ENCODE measurements at places on chromosomes 13 and 19. TPM values are rescaled to one million over a fixed set of nuclear protein-coding genes. Genes with fewer than 3 reads are reported as not detected.

CCDC8 gene
- total RNA-seq: 18.0 TPM

DNA sequence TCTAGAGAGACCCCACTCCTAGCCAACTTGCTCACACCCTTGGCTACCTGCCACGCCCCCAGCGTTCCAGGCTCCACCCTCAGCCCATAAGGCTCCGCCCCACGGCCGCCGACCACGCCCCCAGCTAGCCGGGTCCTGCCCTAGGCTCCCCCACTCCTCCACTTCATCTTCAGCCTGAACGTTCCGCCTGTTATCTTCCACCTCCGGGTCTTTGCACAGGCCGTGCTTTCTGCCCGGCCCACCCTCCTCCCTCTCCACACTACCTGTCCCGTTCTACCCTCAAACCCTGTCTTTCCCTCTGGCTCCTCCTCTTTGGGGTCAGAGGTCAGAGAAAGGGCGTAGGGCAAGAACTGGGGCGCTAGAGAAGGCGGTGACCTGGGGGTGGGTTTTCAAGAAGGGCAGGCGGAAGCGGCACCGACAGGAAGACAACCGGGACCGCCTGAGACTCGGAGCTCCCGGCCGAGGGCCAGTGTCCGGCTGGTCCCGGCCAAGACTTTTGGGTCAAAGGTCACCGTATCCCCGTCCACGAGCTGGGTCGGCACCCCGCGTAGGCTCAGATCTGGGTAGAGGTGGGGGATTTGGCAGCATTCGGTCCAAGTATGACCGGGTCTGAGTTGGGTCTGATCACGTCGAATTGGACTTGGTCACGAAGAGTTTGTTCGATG is 2.2 kb downstream of the PDE4C start:
- no peak for DNase-seq

FXYD1 gene
- 22.9 TPM for total RNA-seq

DNA sequence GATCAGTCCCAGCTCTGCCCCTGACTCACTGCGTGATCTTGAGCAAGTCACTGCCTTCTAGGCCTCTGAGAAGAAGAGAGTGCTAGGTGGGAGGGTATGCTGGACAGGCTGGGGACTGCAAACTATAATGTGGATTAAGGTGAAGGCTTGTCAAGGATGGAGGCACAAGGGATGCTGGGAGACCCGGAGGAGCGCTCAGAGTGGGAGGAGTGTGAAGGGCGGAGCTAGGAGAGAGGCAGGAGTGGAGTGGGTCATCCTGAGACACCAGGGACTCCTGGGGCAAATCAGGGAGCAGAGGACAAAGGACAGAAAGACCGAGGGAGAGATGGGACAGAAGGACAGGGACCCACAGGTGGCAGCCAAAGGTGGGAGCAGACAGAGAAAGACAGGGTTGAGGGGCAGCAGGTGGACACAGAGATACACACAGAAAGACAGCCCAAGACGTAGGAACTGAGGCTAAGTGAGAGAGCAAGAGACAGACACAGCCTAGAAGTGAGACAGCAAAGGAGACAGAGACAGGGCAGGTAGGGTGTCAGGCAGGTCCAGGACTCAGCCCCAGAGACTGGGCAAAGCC is 2.6 kb downstream of the GRIK5 start:
- no peak for DNase-seq

DNA sequence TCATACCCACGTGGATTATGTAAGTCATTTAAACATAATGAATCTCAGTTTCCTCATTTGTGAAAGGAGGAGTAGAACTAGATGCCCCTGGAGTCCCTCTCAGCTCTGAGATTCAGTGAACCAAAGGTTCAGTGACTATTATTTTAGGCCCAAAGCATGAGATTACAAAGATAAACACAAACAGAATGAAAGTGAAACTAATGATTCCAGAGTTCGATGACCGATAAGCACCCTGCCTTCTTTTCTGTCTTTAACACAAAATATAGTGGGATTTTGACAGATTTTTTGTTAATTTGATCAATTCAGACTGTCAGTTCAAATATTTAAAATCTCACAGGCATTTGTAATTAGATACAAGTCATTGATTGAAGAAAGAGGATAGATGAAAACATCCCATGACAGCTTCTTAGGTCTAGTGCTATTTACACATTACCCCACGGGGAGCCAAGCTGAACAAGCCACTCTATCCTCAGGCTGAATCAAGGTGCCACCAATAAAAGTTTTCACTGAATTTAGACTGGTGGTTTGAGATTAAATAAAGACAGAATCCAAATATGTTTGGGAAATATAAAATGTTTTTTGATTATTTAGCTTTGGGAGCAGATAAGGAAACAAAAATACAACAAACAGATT is 64.6 kb upstream of the RAP2A start:
- peak; percentile 37 for DNase-seq

- DNase-seq: no peak
These were observed 793.7 kb upstream of the SLITRK5 start for GRCh38 chr13:86877441-86877840.

DNA sequence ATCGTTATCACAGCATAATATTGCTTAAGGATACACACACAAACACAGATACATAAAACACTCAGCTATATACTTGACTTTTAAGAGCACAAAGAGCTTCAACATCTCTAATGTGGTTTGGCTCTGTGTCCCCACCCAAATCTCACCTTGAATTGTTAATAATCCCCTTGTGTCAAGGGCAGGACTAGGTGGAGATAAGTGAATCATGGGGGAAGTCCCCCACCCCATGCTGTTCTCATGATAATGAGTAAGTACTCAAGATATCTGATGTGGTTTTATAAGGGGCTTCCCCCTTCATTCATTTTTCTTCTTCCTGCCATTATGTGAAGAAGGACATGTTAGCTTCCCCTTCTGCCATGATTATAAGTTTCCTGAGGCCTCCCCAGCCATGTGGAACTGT is 481.4 kb downstream of the PCDH9 start:
- DNase-seq: no peak
